ENCODE measurements at places on chromosomes 2 and 18. TPM values are rescaled to one million over a fixed set of nuclear protein-coding genes. Genes with fewer than 3 reads are reported as not detected.

Gene POTEC
- not detected for total RNA-seq

Gene TCF23
- total RNA-seq, result not detected

Gene IL1F10
- total RNA-seq, result not detected

Gene TIA1
- total RNA-seq, result 244 TPM

Gene LHCGR
- not detected for total RNA-seq

Gene PXDN
- total RNA-seq, result 0.47 TPM

Gene TDRD15
- not detected for total RNA-seq

Gene PTPRN
- not detected for total RNA-seq

Gene MC4R
- total RNA-seq, result not detected

Gene HOXD9
- total RNA-seq, result not detected

Gene AQP12A
- total RNA-seq, result not detected

Gene IL1R1
- 0.54 TPM for total RNA-seq

Gene SULT1C2
- total RNA-seq, result not detected

Gene PPP4R1
- 54.6 TPM for total RNA-seq

Gene DYNC1I2
- total RNA-seq, result 55.1 TPM

Gene CNTNAP5
- not detected for total RNA-seq

Gene SLC9A4
- 0.08 TPM for total RNA-seq

Gene GALR1
- not detected for total RNA-seq

Gene VSNL1
- not detected for total RNA-seq

Gene MYOM1
- 6.7 TPM for total RNA-seq

Gene DCDC2C
- not detected for total RNA-seq

Gene CARF
- 14.6 TPM for total RNA-seq

Gene GKN2
- not detected for total RNA-seq

Gene GALNT3
- 20.3 TPM for total RNA-seq

Gene HOXD1
- total RNA-seq, result not detected

Gene IGFBP2
- total RNA-seq, result not detected

Gene TSPYL6
- not detected for total RNA-seq

Gene MROH2A
- not detected for total RNA-seq

Gene MPV17
- total RNA-seq, result 119 TPM

Gene MYCN
- total RNA-seq, result 2.3 TPM

Gene MTX2
- total RNA-seq, result 9.3 TPM

Gene CDH7
- total RNA-seq, result not detected

Gene CAMKMT
- 18.7 TPM for total RNA-seq

Gene ALKAL2
- total RNA-seq, result not detected

Gene GALM
- 4.3 TPM for total RNA-seq

Gene UGT1A10
- not detected for total RNA-seq

Gene ANKRD30BL
- total RNA-seq, result not detected

Gene DSG1
- not detected for total RNA-seq

Gene MALL
- total RNA-seq, result 0.36 TPM

Gene ALPP
- not detected for total RNA-seq

Gene CHST9
- total RNA-seq, result not detected

Gene LOXHD1
- total RNA-seq, result 1.2 TPM

Gene MRPL30
- 23.7 TPM for total RNA-seq

Gene L3MBTL4
- total RNA-seq, result 7.6 TPM

Gene ZNF397
- total RNA-seq, result 14.5 TPM

Gene MOB4
- total RNA-seq, result 16.1 TPM

Gene FBXO36
- 0.77 TPM for total RNA-seq

Gene CD207
- total RNA-seq, result not detected

Gene ASAP2
- total RNA-seq, result 0.10 TPM
